ENCODE measurements at places on chromosomes 3 and 15.
A peak's percentile ranks its signal among the peaks of the same experiment; 100 is the strongest.

GRCh38 chr3:137409584-137409983 lies 354.5 kb upstream of the SOX14 start:
- no peak for DNase-seq

GRCh38 chr3:43178891-43179366 lies 73.0 kb upstream of the POMGNT2 start:
- DNase-seq, result no peak

- DNase-seq, result no peak
These were observed 2.8 kb downstream of the CHAC1 start for GRCh38 chr15:40955930-40956540.

DNA sequence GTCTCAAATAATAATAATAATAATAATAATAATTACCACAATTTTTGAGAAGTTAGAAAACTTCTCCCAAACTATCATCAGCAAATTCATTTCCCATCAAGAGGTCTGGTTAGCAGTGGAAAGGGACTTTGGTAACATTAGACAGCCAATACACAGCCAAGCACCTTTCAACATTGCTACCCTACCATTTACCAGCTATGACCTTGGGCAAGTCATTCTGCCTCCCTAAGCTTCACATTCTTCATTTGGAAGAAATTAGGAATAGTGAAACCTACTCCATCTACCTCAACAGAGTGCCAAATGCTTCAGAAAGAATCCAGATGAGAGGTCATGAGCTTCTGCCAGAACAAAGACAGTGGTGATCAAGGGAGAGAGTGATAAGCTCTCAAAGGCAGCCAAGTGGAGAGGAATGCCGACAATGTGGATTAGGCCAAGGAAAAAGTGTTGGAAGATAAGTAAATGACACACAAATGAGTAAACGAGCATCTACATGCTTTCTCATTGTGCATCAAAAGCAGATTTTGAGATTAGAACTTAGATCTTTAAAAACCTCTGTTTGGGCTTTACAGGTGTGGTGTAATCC lies 42.9 kb upstream of the LPP start:
- no peak for DNase-seq

GRCh38 chr3:144031938-144032337 lies 60.3 kb downstream of the DIPK2A start:
- no peak for DNase-seq

- no peak for DNase-seq
These were observed 133.6 kb downstream of the P2RY1 start for GRCh38 chr3:152968388-152969024.

- DNase-seq, result no peak
These were observed 1.3 kb upstream of the IL16 start for GRCh38 chr15:81195339-81195864.

- DNase-seq, result peak; percentile 32
These were observed 116.4 kb upstream of the ARHGEF3 start for GRCh38 chr3:56918111-56918568.

DNA sequence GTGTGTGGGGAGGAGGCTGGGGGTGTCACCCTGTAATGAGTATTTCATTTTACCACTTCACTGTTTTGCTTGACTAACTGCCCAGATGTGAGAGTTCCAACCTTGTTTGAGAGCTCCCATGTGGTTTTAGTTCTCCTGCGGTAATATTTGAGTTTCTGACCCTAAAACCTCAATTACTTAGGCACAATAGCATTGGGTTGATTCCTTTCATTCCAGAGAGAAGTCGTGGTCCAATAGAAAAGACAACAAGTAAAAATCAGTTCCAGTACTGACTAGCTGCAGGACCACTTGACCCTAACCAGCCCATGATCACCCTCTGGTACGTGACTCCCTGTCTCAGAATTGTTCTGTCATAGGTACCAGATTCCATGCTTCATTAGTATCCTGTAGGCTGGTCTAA lies 630.4 kb downstream of the CADM2 start:
- DNase-seq, result no peak

GRCh38 chr3:66104535-66104934 lies 65.8 kb upstream of the MAGI1 start:
- no peak for DNase-seq

DNA sequence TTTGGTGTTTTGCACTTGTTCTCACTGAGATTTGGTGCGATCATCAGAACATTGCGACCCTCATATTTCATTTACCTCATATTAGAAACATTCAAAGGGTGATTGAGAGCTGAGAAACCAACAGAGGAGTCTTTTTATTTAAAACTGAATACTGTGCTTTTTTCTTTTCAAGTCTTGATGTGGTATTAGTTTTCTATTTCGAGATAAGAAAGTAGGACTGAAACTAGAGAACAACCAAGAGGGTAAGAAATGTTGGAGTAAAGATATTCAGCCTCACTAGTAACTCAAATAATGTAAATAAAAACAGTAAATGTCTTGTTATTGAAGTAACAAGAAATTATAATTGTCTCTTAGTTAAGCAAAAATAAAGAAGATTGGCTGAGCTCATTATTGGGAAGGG lies 26.5 kb downstream of the EFHB start:
- no peak for DNase-seq

GRCh38 chr3:186108106-186108940 lies 566 bp downstream of the ETV5 start:
- DNase-seq, result peak; percentile 41

DNA sequence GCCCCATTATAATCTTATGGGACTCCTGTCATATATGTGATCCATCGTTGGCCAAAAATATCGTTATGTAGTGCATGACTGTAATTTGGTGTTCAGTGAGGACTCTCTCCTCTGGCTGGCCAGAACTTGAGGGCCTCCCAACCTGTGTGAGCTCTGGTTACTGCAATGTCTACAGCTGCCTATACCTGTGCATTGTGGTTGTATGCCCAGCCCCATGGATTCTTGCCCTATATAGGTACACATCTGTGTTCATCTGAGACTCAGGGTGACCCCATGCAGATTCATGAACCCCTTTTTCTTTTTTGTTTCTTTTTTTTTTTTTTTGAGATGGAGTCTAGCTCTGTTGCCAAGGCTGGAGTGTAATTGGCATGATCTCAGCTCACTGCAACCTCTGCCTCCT lies 32.6 kb upstream of the KLF13 start:
- no peak for DNase-seq

DNA sequence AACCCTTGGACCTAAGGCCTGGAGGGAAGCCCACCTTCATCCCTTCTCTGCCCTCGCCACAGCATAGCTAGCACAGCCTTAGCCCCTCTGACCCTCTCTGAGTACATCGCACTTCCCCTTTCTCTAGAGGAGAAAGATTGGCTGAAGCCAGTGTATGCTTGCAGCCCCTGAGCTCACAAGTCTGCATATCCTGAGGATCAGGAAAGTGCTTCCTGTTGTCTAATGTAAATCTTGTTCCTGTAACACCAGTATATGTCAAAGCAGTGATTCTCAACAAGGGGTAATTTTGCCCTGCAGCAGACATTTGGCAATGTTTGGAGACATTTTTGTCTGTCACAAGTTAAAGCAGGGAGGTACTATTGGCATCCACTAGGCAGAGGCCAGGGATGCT lies 2.2 kb upstream of the PRKCD start:
- no peak for DNase-seq

- no peak for DNase-seq
These were observed 4.5 kb upstream of the GSK3B start for GRCh38 chr3:120098710-120099109.

GRCh38 chr3:161940621-161940965 lies 444.0 kb downstream of the OTOL1 start:
- DNase-seq, result no peak

Data from GM12892 (cell line).